ENCODE measurements at places on chromosomes 1 and 21. TPM values are rescaled to one million over a fixed set of nuclear protein-coding genes. Genes with fewer than 3 reads are reported as not detected.

DNA sequence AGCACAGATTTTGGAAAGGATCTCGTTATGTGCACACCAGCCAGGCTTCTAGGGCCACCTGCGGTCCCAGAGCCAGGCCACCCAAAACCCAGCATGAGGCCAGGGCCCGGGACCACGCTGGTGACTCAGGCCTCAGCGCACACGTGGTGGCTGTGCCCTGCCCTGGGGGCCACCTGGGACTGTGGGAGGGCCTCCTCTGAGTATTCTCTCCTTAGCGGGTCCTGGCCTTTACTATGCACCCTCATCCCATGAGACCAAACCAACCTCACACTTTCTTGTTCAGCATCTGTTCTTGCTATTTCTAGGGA lies 9.9 kb downstream of the WNT9A start:
- DNase-seq, result no peak

DNA sequence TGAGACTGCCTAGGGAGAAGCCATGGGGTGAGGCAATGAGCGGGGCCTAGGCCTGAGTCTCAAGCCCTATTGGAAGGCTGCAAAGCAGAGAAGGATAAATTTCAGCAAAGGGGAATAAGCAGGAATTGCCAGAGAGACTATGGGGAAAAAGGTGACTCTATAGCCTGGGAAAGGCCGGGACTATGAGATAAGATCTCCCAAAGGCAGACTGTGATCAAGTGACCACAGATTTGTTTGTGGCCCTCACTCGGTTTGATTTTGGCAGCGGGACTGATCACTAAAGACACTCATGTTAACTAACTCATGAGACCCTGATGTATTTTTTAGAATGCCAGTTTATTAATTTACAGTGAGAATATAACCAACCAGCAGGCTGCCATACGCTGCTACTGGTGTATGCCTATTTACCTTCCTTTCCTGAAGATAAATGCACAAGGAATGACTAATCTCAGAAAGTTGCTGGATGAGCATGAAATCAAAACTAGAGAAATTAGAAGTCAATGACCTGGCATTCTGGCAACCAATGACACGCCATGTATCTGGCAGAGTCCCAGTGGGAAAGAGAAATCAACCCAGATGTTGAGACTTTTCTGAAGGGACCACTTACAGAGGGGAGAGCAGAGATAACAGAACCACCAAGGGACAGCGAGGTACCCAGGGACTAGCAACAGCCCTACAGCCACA lies 4.3 kb downstream of the HSF2BP start:
- DNase-seq, result no peak

DNA sequence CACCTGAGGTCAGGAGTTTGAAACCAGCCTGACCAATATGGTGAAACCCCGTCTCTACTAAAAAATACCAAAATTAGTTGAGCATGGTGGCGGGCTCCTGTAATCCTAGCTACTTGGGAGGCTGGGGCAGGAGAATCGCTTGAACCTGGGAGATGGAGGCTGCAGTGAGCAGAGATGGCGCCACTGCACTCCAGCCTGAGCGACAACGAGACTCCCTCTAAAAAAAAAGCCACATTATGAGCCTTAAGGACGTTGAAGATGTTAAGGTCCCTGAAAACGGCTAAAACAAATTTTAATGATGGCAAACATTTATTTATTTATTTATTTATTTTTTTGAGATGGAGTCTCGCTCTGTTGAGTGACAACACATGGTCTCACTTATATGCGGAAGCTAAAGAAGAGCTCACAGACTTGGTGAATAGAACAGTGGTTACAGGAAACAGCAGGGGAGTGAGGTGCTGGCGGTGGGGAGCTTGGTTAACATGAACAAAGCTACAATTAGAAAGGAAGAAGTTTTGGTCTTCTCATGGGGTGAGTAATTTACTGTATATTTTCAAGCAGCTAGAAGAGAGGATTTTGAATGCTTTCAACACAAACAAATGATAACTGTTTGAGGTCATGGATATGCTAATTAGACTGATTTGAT lies 47.1 kb downstream of the TCP10L start:
- peak; percentile 21 for DNase-seq

GRCh38 chr1:84719543-84720217 lies 29.4 kb upstream of the SSX2IP start:
- DNase-seq, result no peak

- DNase-seq, result peak; percentile 58
Measured at GRCh38 chr1:35030756-35031446, 844 bp downstream of the ZMYM6 start.

DNA sequence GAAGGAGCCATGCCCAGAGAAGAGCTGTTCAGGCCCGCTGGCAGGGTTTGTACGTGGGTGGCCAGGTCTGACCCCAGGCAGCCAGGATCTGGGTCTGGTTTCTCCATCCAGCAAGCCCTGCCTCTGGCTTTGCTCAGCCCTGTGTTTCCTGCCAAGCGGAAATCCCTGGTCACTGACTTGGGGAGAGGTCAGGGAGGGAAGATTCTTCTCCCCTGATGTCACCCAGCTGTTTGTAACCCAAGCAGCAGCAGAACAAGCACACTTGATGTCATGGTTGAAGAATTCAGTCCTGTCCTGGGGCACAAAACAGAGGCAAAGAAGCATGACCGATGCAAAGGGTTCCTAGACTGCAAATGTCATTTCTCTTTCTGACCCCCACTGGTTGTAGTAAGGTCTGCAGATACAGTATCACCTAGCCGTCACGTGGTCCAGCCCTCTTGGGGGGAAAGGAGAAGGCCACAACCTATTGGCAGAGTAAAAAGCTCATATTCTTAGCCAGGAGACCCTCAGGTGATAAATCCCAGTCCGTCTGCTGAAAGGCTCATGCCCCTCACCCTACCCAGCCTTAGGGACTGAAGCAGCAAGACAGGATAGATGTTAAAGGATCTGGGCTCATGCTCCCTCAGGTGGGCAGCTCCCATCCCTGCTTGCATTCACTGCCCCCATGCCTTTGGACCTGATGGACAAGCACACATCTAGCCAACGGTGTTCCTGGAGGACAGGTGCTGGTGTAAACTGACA lies 120.9 kb downstream of the SYT2 start:
- DNase-seq, result no peak

The TRIM67 gene
- not detected for total RNA-seq

The OR2L13 gene
- not detected for total RNA-seq

Measured in activated CD4-positive, alpha-beta memory T cell treated with anti-CD3 and anti-CD28 coated beads for 36 hours (primary cell).